Natural killer cell (primary cell): ENCODE measurements at places on chromosomes 7 and 10.

DNA sequence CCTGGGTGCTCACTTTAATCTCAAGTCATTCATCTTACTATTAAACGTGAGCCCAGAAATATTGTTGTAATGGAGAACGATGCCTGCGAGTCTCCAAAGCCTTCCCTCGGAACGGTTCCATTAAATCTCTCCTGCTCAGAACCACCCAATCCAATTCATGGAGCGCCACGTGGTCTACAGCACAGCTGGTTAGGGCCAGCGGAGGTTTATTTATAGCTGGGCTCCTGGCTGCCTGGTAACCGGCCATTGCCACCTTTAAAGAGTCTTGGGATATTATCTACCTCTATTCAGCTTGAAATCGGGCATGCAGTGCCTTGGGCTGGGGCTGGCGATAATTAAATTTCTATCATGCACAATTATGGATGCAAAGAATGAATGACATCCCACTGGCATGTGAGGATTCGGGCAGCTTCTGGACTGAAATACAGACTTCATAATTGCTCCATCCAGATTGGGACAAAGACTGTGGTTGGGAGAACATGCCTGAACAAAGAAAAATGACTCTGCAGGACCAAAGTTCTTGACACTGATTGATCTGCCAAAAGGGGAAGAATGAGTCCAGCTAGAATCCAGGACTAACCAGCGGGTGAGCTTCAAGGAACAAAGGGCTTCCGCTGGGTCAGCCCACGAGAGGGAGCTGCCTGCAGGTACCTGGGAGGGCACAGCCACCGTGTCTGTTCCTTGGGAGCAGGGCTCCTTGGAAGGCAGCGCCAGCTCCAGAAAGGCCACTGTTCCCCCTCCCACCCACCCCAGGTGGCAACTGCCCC lies 7.3 kb downstream of the FAM20C start:
- no peaks in the 10 kb centered on the region for H3K36me3 ChIP-seq
- H3K4me3 ChIP-seq, result no peak overlapping the region
- H3K27me3 ChIP-seq, result no peaks in the 10 kb centered on the region
- no peak for DNase-seq
- H3K4me1 ChIP-seq, result no peaks in the 10 kb centered on the region

GRCh38 chr10:6365384-6365783 lies 162.7 kb downstream of the PFKFB3 start:
- H3K36me3 ChIP-seq, result no peaks in the 10 kb centered on the region
- no peak overlapping the region for H3K4me3 ChIP-seq
- no peaks in the 10 kb centered on the region for H3K27me3 ChIP-seq

DNA sequence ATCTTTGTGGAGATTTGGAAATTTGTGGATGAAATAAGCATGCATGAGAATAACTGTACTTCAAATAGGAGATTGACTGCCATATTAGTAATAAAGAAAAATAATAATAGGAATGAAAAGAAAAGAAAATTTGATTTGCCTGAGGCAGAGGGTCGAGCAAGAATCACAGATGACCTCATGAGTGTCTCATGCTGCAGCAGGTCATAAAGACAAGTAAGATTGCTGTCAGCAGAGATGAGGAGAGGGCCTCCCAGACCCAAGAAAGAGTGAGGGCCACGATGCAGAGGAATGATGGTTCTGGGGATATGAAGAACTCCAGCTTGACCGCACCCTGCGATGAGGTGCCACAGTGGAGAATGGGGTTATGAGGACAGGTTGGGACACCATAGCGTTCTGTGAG lies 39.2 kb downstream of the TOMM7 start:
- H3K27ac ChIP-seq, result no peak overlapping the region
- no peaks in the 10 kb centered on the region for H3K27me3 ChIP-seq
- DNase-seq, result no peak

DNA sequence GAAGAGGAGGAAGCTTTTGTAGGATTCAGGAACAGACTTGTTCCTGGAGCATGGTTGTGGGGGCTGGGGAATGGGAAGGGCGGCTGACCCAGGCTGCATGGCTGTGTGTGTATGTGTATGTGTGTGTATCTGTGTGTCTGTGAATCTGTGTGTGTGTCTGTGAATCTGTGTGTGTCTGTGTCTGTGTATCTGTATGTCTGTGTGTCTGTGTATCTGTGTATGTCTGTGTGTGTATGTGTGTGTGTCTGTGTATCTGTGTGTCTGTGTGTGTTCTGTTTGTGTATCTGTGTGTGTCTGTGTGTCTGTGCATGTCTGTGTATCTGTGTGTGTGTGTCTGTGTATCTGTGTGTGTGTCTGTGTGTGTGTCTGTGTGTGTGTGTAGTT lies 6.6 kb upstream of the STX1A start:
- H3K36me3 ChIP-seq, result no peaks in the 10 kb centered on the region
- H3K4me3 ChIP-seq, result no peak overlapping the region
- H3K27me3 ChIP-seq, result peaks cover 5% of the 10 kb centered on the region
- H3K27ac ChIP-seq, result no peak overlapping the region

DNA sequence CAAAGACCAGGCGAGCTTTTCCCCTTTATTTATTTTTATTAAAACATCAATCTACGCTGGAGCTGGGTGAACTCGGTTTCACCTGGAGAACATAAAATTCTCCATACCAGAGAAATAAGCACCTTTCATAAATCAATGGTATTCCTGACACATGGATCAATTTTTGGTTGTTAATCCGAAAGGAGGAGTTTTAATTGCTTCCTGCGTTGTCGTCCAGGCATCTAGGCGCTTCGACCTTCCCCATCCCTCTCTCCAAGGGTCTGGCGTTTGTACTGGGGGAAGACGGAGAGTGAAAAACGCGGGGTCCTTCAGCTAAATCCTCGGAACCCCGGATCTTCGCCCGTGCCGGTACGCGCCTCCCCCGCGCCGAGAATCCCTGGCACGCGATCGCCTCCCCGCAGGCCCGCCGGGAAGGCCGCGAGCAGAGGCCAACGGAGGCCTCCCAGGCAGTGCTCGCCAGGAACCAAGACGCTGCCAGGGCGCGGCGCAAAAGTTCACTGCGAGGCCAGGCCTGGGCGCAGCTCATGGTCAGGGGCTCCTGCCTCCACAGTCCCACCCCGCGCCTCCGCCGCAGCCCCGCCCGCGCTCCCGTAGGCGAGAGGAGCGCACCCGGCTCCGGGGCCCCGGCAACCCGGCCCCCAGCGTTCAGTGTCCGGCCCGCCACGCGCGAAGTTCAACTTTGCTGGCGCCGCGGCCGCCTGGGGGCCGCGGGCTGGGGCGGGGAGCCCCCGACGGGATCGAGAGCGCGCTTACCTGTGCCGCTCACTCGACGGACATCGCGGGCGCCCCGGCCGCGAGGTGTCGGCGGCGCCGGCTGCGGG lies 8.3 kb upstream of the EBF3 start:
- no peak overlapping the region for H3K4me3 ChIP-seq
- H3K4me1 ChIP-seq, result no peaks in the 10 kb centered on the region
- DNase-seq, result no peak
- H3K27ac ChIP-seq, result no peak overlapping the region

- H3K27me3 ChIP-seq, result no peaks in the 10 kb centered on the region
- no peaks in the 10 kb centered on the region for H3K4me1 ChIP-seq
- H3K4me3 ChIP-seq, result no peak overlapping the region
- no peak overlapping the region for H3K27ac ChIP-seq
Observed at GRCh38 chr7:42575171-42575570, 336.7 kb downstream of the C7orf25 start.
